ENCODE measurements at places on chromosomes 12 and 14.

DNA sequence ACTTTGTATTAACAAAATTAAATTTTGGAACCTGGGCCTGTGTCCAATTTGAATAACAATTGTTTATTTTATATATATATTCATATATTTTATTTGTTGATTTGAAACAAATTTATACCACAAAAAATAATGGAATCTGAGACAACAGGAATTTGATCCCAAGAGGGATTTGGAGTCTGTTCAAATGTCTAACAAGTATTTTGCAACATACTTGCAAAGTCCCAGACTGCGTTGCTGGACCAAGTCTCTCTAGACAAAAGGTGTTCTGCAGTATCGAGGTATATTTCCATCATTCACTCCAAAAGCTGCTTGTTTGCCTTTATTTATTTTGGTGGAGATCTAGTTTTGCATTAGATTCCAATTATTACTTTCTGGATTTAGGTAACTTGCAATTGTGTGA lies 68.7 kb upstream of the PTPRR start:
- DNase-seq = no peak

- DNase-seq = no peak
Observed at GRCh38 chr12:117145597-117146154, 44.6 kb downstream of the FBXO21 start.

DNA sequence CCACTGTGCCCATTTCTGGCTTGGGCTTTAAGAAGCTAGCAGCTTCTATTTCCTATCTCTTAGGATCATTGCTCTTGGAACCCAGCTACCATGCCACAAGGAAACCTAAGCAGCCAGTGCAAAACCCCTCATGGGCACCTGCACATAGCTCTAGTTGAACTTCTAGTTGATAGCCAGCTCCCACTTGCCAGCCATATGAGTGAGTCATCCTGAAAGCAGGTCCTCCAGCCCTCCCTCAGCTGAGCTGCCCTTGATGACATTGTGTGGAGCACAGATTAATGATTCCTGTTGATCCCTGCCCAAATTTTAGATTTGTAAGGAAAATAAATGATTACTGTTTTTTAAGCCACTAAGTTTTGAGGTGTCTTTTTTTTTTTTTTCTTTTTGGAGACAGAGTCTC lies 234.2 kb upstream of the FBXO33 start:
- no peak for DNase-seq

DNA sequence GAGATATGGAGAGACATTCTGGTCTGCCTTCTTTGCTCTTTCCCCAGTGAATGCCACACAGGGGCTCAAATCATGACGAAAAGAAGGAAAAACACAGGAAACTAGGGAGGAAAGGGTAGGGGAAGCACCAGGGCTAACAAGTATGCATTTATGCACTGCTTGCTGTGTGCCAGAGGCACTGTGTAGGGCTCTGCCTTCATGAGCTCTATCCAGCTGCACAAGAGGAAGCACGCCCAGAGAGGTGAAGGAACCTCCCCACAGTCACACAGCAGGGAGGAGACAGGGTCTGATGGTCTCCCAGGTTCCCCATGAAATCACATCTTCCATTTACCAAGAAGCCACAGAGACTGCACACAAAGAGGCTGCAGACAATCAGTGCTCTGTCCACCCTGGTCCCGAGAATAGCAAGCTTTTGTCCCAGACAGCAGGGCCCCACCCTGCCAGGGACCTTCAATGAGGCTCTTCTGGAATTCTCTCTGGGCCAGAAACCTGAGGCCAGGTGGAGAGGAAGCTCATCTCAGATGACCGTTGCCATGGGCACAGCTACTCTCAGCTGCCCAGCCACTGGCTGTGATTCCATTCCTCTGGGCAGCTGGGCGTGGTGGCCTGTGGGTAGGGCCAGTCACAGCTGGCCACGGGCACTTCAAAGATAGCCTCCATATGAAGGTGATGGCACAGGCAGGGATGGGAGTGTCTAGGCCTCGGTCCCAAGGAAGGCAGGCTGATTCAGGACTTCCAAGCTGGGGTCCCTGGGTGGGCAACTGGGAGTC lies 7.3 kb upstream of the TRPV4 start:
- no peak for DNase-seq
